ENCODE measurements at places on chromosomes 16 and 17.

DNA sequence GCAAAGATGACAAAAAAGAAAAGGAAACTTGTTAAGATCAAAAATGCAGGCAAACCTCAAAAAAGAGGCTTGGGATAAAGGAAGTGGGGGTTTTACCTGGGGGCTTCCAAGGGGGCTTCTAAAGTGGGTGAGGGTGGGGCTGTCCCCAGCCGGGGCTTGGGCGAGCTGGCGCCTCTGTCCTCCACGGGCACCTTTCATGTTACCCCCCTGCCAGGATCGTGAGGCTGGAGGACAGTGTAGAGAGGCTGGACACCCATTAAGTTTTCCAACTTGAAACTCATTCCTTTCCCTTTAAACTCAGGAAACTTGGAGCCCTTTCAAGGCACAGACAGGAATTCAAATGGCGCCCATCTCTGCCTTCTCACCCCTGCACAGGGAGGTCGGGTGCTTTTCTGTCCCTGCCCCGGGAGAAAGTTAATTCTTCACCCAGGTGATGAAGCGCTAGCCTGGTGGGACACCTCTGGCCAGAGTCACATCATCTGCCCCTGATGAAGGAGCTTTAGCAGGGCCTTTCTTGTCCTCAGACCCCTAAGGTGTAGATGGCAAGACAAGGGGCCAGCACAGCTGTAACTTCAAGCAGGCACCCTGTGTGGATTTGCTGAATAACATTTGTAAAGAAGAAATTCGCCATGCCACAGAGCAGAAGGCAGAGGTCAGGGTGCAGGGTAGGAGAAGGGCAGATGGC, 87.3 kb downstream of the C16orf78 start:
- DNase-seq = peak; percentile 28

DNA sequence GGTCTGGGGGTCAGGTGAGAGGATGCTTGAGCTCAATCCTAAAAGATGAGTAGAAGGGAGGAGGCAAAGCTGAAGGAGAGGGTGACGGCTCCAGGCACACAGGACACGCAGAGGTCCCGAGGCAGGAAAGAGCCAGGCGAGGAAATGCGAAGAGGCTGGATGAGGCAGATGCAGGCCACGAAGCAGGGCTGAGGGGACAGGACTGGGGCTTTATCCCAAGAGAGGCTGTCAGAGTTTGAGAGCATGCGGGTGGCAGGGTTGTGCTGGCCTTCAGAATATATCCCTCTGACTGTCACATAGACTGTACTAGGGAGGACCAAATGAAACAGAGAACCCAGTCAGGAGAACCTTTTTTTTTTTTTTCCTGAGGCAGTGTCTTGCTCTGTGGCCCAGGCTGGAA, 100.2 kb downstream of the RMI2 start:
- DNase-seq = no peak

DNA sequence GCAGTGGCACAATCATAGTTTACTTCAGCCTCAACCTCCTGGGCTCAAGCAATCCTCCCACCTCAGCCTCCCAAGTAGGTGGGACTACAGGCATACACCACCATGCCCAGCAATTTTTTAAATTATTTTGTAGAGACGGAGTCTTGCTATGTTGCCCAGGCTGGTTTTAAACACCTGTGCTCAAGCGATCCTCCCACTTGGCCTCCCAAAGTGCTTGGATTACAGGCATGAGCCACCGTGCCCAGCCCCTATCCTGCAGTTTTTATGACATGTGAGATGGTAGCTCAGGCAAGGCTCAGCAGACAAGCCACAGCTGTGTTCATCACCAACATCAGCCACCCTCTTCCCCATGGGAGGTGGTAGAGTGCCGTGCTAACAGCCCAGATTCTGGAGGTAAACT, 46.2 kb upstream of the TNRC6A start:
- DNase-seq = no peak

DNA sequence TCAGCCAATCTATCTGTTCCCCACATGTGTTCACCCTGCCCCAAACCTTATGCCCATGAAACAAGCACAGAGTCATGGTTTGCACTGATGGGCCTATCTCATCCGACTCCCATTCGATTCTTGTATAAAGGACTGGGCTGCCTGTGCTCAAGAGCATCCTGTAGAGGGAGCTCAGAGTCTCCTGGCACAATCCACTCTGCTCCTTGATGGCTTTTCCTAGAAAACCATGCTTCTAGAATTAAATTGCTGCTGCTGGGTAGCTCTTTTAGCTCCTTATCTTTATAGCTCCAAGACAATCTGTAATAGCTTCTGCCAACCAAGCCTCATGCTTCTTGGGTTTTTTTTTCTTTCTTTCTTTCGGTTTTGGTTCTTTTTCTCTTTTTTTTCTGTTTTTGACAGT, 9.7 kb downstream of the ZNF19 start:
- DNase-seq = no peak

DNA sequence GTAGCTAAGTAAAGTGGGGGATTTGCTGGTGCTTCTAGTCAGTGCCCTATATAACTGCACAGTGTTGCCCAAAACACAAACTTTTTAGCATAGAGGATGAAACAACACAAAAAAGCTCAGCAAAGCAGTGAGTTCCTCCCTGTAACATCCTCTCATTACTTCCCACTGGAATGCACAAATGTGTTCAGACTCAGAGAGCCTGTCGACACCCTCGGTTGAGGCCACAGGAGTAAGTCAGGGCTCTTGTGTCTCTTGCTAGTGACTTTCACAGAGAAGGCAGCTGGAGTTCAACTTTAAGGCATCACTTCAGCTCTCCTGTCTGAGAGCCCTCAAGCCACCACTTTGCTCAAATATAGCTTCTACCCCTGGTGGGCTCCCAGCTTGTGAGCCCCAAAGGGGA, 107.2 kb upstream of the NETO2 start:
- DNase-seq = no peak

GRCh38 chr16:65745-66144, 6.7 kb downstream of the RHBDF1 start:
- peak; percentile 89 for DNase-seq

- no peak for DNase-seq
Measured at GRCh38 chr16:52090080-52090479, 456.9 kb downstream of the TOX3 start.

GRCh38 chr17:33044771-33045170, 53.1 kb downstream of the SPACA3 start:
- no peak for DNase-seq

GRCh38 chr16:55834049-55834448, 1.2 kb upstream of the CES1 start:
- no peak for DNase-seq

DNA sequence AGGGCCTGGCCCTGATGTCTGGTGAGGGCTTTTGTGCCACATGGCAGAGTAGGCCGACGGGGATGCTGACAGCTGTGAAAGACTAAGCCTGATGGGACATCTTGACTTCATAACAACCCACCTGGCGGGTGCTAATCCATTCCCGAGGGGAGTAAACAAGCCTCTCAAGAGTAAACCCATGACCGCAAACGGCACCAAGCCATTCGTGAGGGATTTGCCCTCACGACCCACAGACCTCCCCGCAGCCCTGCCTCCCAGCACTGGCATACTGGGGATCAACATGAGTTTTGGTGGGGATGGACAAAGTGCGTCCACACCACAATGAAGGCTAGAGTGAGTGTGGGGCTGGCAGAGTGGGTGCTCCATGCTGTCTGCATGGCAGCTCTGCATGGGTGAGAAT, 11.7 kb downstream of the RNF213 start:
- no peak for DNase-seq

- no peak for DNase-seq
Measured at GRCh38 chr16:56910112-56910511, 21.8 kb upstream of the HERPUD1 start.

GRCh38 chr16:65981057-65981456, 385.4 kb upstream of the CDH5 start:
- no peak for DNase-seq

DNA sequence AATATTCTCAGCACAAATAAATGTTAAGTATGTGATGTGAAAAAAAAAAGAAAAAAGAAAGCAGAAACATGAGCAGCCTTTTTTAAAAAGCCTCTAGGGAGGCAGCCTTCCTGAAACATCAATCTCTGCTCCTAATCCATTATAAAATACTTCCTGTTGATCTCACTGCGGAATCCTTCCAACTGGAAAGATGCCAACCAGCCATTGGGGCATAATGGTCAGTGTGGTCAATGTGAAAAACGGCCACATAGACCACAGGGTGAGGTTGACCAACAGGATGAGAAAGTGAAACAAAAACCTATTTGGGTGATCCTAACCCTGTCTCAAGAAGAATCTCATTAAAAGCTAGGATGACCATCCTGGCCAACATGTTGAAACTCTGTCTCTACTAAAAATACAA, 26.1 kb upstream of the ABCA8 start:
- peak; percentile 72 for DNase-seq

GRCh38 chr17:14297161-14297851, 3.6 kb upstream of the HS3ST3B1 start:
- DNase-seq = no peak

DNA sequence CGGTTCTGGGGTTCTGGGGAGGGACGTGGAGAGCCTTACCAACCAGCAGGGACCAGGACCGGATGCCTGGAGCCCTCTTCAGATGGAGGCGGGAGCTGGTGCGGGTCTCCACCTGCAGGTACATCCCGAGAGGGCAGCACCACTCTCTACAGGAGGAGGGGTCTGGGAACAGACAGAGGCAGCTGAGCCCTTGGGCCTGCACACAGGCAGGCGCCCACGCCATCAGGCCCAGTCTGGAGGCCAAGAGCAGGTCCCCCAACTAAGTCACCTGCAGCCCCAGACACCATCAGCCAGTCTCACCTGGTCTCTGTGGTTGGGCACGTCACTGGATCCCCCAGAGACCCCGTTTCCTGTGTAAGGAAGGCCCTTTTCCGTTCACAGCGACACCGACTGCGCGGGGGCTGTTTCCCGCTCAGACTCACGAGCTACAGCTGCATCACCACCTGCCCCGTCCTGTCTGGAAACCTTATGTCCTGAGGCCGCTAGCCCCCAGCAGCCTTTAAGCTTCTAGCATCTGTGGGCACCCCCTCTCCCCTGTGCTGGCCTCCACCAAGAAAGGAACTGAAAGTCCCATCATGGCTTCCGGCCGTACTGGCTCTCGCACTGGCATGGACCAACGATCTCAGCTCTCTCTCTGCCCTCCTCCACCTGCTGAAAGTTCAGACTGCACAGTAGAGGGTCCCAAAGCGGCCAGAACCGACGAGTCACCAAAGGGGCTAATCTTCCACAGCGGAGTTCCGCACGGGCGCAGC, 1.2 kb downstream of the CYBC1 start:
- DNase-seq = no peak

GRCh38 chr17:4719146-4719545, 8.7 kb downstream of the ARRB2 start:
- DNase-seq = no peak

DNA sequence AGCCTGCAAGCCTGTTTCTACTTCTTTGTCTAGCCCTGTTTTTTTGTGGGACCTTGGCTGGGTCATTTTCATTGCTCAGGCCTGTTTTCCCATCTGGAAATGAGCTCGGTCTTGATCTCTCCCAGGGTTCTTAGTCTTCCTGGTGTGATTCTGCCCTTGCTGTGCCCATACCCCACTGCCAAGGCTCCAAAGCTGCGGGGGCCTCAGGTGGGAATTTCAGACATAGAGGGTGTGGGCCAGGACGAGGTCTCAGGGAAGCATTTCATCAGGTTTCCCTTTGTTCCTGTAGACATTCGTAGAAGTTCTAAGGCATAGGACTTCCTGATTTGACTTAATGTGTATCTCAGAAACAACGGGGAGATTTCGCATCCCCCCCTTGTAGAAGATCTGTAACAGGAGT, 5.8 kb downstream of the MPRIP start:
- DNase-seq = no peak

DNA sequence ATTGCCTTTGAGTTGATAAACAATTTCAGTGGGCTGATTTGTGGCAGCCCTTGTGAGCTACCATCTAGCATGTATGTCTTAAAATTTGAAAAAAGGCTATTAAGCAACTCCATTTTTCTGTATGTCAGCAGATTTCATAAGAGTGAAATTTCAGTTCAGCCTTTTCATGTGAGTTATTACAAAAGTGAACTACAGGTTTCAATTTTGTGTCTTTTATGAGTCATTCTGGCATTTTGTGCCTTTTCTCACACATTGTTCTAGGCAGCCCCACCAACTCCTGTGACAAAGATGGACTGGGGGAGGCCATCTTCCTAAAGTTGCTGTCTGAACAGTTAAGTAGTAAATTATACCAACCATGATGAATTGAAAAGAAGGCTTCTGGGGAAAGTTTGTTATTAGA, 52.1 kb downstream of the USP10 start:
- peak; percentile 42 for DNase-seq

GRCh38 chr16:58176608-58177352, 21.1 kb downstream of the CSNK2A2 start:
- DNase-seq = no peak

DNA sequence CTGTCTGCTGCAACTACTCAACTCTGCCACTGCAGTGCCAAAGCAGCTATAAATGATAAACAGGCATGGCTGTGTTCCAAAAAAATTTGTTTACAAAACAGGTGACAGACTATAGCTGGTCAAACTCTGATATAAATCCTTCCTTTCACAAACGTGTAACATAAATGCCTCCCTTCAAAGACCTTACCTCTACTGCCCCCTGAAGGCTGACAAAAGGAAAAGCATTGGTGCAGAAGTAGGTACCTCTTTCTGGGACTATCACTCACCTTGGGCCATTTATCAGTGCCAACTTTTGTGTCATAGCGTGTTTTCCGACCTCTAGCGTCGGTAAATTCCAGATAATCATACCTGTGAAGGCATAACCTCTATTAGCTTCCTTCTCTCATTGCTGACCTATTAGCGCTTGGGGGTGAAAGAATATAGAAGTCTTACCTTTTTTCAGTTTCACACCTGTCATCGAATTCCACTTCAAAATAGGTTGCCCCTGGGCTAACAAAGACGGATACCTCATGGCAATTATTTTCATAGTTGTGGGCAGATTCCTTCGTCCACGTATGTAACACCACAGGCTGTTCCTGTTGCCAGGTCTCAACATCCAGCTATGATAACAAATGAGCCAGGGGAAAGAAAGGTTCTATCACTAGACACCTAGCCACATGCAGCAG, 67.9 kb downstream of the ZZEF1 start:
- DNase-seq = no peak

DNA sequence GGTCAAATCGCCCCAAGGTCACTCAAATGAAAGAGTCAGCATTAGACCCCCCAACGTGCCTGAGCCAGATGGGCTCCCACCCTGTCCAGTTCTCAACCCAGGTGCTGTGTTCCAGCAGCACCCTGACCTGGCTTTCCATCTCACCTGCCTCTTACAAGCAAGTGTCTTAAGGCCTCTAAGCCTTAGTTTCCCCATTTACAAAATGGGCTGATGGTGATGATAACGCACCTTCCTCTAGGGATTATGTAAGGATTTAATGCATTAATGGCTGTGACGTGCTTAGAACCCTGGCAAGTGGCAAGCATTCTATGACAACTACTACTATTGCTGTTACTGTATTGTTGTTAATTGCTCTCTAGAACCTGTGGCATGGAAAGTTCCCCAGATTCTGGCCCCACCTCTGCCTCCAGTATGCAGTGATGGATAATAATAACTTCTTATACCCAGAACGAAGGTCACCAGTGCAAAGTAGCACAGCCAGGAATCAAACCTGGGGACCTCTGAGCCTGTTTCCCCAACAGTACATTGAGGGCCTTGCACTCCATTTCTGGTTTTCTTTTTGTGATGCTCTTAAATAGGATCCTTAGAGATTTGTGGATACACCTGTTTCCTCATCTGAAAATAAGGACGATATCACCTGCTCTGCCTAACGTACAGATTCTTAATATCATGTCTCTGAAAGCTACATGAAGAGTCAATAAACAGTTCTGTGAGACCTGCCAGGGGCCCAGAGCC, 3.3 kb upstream of the SLC25A39 start:
- DNase-seq = no peak

Measured in right atrium auricular region (tissue), 2 donors.